ENCODE measurements at places on chromosomes 16 and 17. TPM values are rescaled to one million over a fixed set of nuclear protein-coding genes. Genes with fewer than 3 reads are reported as not detected.
A peak's percentile ranks its signal among the peaks of the same experiment; 100 is the strongest.

Gene EME1
- 31.4 TPM for total RNA-seq

Gene SSH2
- total RNA-seq: 32.9 TPM

Gene PABPN1L
- not detected for total RNA-seq

Gene KRTAP2-2
- total RNA-seq: not detected

Gene NPIPB6
- 1.5 TPM for total RNA-seq

Gene TAOK1
- total RNA-seq: 81.9 TPM

Gene WWP2
- 55.1 TPM for total RNA-seq

Gene DPEP2
- total RNA-seq: not detected

Gene SLC6A2
- not detected for total RNA-seq

Gene MYH10
- 273 TPM for total RNA-seq

Gene AOC3
- 0.91 TPM for total RNA-seq

Gene FAM83G
- 1.3 TPM for total RNA-seq

Gene CHD9NB
- 0.61 TPM for total RNA-seq

Gene KRTAP1-5
- not detected for total RNA-seq

Gene TXNDC17
- total RNA-seq: 112 TPM

Gene EVI2B
- not detected for total RNA-seq

DNA sequence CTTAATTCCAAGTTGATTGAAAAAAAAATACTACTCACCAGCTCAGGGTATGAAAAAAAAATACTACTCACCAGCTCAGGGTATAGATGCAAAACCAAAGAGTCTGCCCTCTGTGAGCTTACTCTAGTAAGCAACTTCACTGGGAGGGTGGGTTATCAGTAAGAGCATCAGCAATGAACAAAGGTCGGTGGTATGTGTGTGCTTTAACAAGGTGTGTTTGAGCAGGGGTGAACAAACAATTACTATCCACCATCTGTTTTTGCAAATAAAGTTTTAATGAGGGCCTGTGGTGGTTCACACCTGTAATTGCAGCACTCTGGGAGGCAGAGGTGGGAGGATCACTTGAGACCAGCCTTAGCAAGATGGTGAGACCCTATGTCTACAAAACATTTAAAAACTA lies 20.0 kb downstream of the NUFIP2 start:
- no peak overlapping the region for H3K27ac ChIP-seq
- peaks cover 30% of the 10 kb centered on the region for H3K36me3 ChIP-seq
- peaks cover 25% of the 10 kb centered on the region for H3K4me1 ChIP-seq
- no peak overlapping the region for H3K4me3 ChIP-seq
- H3K27me3 ChIP-seq: no peaks in the 10 kb centered on the region
- no peak for DNase-seq

GRCh38 chr17:4440690-4441686 lies 7.2 kb downstream of the SPNS3 start:
- no peaks in the 10 kb centered on the region for H3K4me1 ChIP-seq
- no peak overlapping the region for H3K27ac ChIP-seq
- no peaks in the 10 kb centered on the region for H3K36me3 ChIP-seq

DNA sequence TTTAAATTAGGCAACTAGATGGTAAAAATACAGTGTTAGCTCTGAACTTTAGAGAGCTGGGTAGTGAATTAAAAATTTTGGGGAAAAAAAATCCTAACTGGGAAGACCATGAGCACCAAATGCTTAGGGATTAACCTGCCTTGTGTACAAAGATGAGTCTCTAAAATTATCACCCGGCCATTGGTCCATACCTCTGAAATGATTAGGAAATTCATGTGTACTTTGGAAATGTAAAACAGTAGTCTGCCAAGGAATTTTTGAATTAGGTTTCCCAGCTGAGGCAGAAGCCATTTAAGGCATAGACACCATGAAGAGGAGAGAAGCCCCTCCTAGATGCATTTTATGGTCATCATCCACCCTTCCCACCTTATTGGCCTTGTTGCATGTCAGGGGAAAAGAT lies 670.5 kb upstream of the SALL1 start:
- no peak overlapping the region for H3K4me3 ChIP-seq
- H3K4me1 ChIP-seq: peaks cover 12% of the 10 kb centered on the region
- no peak for DNase-seq

DNA sequence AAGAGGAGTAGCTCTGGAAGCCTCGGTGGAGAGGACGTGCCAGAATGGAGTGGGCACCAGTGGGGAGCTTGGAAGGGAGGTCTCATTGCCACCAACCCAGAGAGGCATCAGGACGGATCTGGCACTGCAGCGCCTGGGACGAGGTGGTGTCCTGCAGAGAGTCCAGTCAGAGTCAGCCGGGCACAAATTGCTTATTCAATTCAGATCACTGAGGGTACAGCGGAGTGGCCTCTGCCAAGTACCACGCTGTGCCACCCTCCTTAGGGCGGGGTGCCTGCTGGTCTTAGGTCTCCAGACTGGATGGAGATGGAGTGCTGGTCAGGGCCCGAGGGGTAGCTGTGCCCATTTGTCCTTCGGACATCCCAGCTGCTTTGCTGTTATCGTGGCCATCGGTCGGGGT lies 18.9 kb upstream of the SPPL2C start:
- H3K36me3 ChIP-seq: no peaks in the 10 kb centered on the region
- H3K27me3 ChIP-seq: no peaks in the 10 kb centered on the region
- DNase-seq: no peak
- H3K4me3 ChIP-seq: no peak overlapping the region
- H3K4me1 ChIP-seq: no peaks in the 10 kb centered on the region

GRCh38 chr16:55809851-55810250 lies 23.0 kb downstream of the CES1 start:
- no peak for DNase-seq
- peak overlapping the region; percentile 86 for H3K27ac ChIP-seq
- no peak overlapping the region for H3K4me3 ChIP-seq
- H3K36me3 ChIP-seq: no peaks in the 10 kb centered on the region
- peaks cover 46% of the 10 kb centered on the region for H3K27me3 ChIP-seq
- no peaks in the 10 kb centered on the region for H3K4me1 ChIP-seq

DNA sequence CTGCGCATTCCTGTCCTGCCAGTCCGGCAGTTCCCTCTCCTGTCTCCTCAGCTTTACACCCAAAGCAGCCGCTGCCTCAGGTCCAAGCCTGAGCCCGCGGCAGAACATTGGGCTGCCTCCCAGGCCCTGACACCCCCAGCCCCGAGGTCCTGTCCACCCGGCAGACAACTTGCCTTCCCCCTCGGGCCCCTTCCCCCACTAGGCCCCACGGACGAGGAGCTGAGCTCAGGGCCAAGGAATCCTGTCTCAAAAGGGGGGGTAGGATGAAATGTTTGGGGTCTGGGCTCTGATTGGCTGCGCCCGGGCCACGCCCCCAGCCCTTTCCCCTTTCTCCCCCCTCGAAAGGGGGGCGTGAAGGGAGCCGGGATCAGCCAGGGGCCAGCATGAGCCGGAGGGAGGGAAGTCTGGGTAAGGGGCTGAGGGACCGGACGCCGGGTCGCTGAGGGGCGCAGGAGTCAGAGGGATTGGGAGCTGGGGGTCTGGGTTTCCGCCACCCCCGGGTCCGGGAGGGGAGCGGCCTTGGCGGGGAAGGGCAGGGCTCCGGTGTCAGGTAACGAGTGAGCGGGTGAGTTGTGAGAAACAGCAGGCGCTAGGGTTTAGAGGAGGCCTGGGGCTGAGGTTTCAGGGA lies at the start of gene CTF1:
Gene CTF1 (plus strand): TSS at position 354 of the 628 bp plus-strand sequence. CDS start 30 bp downstream, at position 384.
- H3K4me3 ChIP-seq: peak within 1 kb of the TSS; percentile 92
- H3K4me1 ChIP-seq: peaks cover 46% of the 10 kb centered on the region
- peaks cover 2% of the 10 kb centered on the region for H3K36me3 ChIP-seq
- H3K27ac ChIP-seq: peak within 1 kb of the TSS; percentile 96
- H3K27me3 ChIP-seq: peaks cover 2% of the 10 kb centered on the region

DNA sequence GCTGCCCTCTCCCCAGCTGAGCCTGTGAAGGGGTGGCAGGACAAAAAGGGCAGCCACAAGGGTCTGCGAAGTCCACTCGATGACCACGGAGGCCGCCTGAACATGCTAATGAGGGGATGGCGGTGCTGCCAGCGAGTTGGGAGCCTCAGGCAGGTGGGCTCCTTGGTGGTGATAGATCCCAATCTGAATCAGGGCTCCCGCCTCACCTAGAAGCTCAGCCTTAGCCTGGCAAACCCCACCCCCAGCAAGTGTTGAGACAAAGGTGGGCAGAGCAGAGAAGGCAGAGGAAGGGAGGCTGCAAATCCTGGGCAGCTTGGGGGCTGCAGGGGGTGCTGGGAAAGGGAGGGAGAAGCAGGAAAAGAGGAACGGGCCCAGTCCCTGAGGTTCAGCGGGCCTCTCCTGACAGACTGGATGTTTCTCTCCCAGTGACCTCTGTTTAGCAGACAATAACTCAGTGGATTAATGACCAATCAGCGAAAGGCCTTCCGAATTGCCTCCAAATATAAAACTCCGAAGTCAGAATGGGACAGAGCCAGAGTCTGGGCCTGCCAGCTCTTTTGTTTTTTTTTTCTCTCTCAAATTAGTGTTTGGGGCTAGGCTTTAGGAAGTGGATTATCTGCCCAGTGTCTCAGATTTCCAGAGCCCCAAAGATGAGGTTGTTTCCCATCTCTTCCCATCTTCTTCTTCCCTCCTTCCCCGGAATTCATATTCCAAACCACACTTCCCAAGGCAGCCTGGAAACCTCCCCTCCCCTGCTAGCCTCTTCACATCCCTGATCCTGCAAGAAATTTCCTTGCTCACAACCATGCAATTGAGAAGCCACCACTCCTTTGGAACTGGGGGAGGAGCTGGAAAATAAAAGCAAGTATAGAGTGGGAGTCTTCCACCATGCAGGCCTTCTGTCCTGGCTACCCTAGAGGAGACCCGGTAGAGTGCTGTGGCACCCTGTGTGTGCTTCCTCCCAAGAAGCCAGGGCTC lies 15.2 kb upstream of the HOXB2 start:
- H3K36me3 ChIP-seq: peaks cover 2% of the 10 kb centered on the region
- no peak overlapping the region for H3K27ac ChIP-seq
- H3K27me3 ChIP-seq: peaks cover 87% of the 10 kb centered on the region
- peak overlapping the region; percentile 18 for H3K4me3 ChIP-seq

DNA sequence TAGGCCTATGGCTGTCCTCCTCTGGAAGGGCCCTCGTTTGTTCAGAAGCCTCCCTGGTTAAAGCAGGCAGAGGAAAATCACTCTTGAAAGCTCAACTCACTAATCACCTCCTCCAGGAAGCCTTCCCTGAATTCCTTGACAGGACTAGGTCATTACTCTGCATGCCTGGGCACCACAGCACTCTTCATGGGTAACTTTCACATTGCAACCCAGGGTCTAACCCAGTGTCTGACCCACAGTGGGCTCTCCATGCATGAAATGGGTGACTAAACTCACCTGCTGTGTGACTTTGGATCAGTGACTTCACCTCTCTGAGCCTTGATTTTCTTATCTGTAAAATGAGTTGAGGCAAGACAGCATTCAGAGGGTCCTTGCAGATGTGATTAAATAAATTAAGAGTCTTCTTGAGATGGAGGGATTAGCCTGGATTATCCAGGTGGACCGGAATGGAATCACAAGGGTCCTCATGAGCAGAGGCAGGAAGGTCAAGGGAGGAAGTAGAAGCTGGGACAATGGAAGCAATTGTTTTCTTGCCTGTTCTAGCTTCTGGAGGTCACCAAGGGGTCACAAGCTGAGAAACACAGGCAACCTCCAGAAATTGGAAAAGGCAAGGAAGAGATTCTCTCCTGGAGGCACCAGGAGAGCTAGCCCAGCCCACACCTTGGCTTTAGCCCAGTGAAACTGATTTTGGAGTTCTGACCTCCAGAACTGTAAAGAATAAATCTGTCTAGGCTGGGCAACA lies 3.8 kb upstream of the RAI1 start:
- H3K27me3 ChIP-seq: no peaks in the 10 kb centered on the region
- no peaks in the 10 kb centered on the region for H3K36me3 ChIP-seq
- peak overlapping the region; percentile 31 for H3K4me3 ChIP-seq
- no peak for DNase-seq
- H3K4me1 ChIP-seq: peaks cover 42% of the 10 kb centered on the region
- H3K27ac ChIP-seq: no peak overlapping the region

GRCh38 chr16:57532266-57532625 lies 4.1 kb downstream of the CCDC102A start:
- no peak for DNase-seq
- no peak overlapping the region for H3K27ac ChIP-seq
- H3K4me3 ChIP-seq: peak overlapping the region; percentile 60
- peaks cover 57% of the 10 kb centered on the region for H3K27me3 ChIP-seq

GRCh38 chr17:64424324-64424849 lies 24.5 kb upstream of the MILR1 start:
- no peaks in the 10 kb centered on the region for H3K4me1 ChIP-seq
- no peak for DNase-seq
- no peak overlapping the region for H3K4me3 ChIP-seq

- no peak overlapping the region for H3K27ac ChIP-seq
- H3K4me1 ChIP-seq: peaks cover 20% of the 10 kb centered on the region
- no peak for DNase-seq
- H3K36me3 ChIP-seq: peaks cover 13% of the 10 kb centered on the region
- H3K27me3 ChIP-seq: peaks cover 9% of the 10 kb centered on the region
- no peak overlapping the region for H3K4me3 ChIP-seq
These were observed 1.2 kb downstream of the SOX15 start for GRCh38 chr17:7588553-7589203.

- peaks cover 23% of the 10 kb centered on the region for H3K4me1 ChIP-seq
- H3K27ac ChIP-seq: no peak overlapping the region
- no peaks in the 10 kb centered on the region for H3K36me3 ChIP-seq
- no peak for DNase-seq
- peaks cover 6% of the 10 kb centered on the region for H3K27me3 ChIP-seq
These were observed 2.9 kb upstream of the DOK4 start for GRCh38 chr16:57489229-57489628.

DNA sequence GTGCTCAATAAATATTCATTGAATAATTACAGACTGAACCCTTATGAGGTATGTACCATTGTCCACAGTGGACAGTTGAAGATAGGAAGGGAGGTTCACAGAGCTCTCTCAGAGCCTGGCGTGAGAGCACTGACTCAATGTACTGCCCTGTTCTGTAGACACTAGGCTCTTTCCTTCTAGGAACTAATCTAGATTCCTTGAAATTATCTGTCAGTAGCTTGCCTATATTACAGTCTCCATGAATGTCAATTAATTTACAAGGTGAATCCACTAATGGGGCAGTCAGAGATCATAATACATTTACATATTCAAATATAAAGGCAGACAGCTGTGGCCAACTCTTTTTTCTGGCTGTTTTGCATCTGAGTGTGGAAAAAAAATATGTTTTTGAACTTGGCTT lies 251.2 kb upstream of the SALL1 start:
- H3K4me1 ChIP-seq: no peaks in the 10 kb centered on the region
- H3K36me3 ChIP-seq: peaks cover 10% of the 10 kb centered on the region
- H3K4me3 ChIP-seq: no peak overlapping the region
- H3K27ac ChIP-seq: no peak overlapping the region
- no peaks in the 10 kb centered on the region for H3K27me3 ChIP-seq

DNA sequence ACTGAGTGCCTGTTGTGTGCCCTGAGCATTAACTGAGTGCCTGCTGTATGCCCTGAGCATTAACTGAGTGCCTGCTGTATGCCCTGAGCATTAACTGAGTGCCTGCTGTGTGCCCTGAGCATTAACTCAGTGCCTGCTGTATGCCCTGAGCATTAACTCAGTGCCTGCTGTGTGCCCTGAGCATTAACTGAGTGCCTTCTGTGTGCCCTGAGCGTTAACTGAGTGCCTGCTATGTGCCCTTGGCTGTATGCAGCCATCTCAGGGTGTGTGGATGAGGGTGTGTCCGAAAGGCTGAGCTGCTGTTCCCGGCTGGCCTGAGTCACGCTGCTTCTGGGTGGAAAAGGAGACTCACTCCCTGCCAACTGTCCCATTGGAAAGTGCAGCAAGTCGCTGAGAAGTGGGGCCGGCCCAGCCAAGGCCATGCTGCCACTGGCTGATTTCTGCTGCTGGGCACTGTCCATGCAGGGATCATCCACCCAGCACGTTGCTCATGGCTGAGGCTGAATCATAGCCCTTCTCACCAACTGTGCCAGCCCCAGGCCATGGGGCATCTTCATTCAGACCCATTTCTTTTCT lies 113.8 kb downstream of the OR1D5 start:
- H3K27me3 ChIP-seq: peaks cover 22% of the 10 kb centered on the region
- no peaks in the 10 kb centered on the region for H3K36me3 ChIP-seq
- no peak overlapping the region for H3K4me3 ChIP-seq
- no peak for DNase-seq
